ENCODE measurements at places on chromosomes 12 and 14.

DNA sequence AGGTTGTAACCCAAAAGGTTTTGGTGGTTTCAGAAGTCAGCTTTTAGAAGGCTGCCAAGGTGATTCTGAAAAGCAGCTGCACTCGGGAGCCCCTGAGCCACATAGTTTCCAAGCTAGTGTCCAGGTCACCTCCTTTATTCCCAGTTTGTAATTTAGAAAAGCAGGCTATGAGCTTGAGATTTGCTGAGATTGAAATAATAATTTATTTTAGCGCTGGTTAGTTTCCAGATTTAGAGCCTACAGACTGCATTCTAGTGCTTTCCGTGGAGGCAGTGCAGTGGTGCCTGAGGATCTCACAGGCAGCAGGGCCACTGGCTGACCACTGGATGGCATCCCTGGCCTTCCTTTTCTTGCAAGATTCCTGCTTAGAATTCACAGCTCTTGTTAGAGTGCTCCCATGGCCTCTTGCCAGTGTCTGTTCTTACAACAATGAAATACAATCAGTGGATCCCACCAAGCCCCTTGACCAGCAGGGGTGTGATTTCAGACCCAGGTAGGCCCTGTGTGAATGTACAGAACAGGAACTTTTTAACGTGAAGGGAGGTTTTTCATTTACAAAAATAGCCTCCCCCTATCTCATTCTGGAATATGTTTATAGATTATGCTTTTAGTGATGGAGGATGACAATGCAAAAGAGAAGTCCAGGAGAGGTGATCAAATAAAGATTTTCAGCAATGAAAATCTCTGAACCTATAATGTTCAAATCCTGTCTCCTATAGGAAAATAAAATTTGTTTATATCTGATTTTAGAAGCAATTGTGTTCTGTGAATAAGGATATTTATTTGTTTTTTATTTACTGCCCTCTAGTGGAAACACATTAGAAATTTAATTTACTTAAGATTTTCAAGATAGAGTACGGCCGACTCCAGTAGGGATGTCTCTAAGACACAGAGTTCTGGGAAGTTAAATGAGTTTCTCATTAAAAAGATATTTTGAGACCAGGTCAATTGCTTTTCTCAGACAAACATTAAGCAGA, 362.1 kb upstream of the STXBP6 start:
- DNase-seq, result no peak

GRCh38 chr14:55758796-55759195, 178.8 kb downstream of the KTN1 start:
- DNase-seq, result no peak

- DNase-seq, result peak; percentile 72
Observed at GRCh38 chr12:75334384-75335030, at the start of gene GLIPR1L1. TSS of gene GLIPR1L1 (plus strand) at chr12:75334670. CDS start at chr12:75334729, 59 bp downstream.

GRCh38 chr12:62248873-62249272, 11.3 kb upstream of the USP15 start:
- DNase-seq, result no peak

DNA sequence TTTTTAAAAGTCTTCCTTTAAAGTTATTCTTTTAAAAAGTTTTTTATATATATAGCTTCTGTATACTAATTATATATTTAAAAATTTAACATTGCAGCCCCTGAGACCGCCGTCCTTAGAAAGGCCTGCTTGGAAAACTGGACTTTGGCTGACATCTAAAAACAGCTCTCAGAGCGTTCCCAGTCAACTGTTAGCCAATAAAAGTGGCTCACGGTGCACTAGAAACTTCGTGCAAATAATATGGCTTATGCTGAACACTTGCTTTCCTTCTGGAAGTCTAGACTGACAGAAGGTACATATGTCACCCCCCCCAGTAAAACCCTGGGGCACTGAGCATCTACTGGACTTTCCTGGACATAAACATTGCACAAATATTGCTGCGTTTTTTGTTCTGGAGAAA, 115.0 kb downstream of the KIF21A start:
- no peak for DNase-seq
